ENCODE measurements at places on chromosomes 12 and 14.

- DNase-seq, result no peak
Measured at GRCh38 chr12:76124456-76124855, 40.0 kb upstream of the NAP1L1 start.

DNA sequence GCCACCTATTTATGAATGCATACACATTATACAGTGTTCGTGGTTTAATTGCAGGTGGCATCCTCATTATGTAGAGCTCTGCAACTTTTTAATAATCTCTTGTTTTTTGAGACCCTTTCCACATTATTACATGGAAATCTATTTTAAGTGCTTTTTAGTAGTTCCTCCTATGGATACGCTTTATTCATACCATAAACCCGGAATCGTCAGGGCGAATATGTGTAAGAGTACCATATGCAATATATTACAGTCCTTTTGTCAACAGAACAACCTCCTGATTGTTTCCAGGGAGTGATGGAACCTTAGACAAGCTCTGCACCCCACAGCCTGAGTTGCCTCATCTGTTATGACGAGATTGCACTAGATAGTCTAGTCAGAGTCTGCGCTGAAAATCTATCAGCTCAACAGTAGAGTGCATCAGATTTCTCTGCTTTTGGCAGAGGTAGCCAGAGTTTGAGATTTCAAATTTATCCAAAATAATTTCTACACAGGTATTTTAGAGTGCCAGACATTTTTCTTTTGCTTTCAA lies 33.6 kb downstream of the EID3 start:
- DNase-seq, result no peak

DNA sequence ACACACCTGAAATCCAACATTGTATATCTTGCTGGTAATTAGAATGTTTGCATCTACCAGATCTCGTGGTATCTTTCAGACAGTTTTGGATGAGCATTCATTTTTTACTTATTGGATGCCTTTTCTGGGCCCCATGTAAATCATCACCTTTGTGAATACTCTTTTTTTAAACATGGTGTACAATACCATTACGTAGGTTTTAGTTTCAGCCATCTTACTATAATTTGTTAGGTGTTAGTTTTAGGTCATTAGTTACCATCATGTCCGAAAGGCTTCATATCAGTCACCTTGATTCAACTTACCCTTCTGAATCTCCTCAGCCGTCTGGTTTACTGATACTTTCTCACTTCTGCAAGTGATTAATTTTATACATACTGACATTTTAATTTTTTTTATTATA lies 5.3 kb downstream of the EIF2S1 start:
- no peak for DNase-seq

GRCh38 chr12:122944605-122945592 lies 21.4 kb downstream of the ABCB9 start:
- DNase-seq, result no peak

GRCh38 chr14:75476274-75476995 lies 45.8 kb upstream of the BATF start:
- no peak for DNase-seq

DNA sequence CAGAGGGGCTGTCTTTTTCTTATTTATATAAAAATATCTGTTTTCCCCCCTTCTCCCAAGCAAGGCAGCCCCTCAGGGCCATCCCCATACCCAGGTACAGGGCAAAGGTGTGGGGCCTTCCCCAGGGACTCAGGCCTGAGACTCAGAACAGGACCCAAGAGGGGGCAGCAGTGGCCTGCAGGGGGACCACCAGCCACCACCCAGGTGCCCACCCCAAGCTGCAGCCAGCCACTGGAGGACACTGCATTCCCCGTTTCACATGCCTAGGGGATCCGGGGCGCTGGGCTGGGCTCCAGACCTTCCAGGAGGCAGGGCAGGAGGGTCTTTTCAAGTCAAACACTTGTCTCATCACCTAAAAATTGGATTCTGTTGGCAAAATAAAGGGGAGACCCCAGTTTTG lies 83.3 kb downstream of the SCARB1 start:
- no peak for DNase-seq

GRCh38 chr14:102902086-102902485 lies 20.4 kb upstream of the AMN start:
- DNase-seq, result no peak

Data from activated CD4-positive, alpha-beta T cell treated with anti-CD3 and anti-CD28 coated beads, Interleukin-2, amount 50 U/mL, for 24 hours (primary cell).